ENCODE measurements at places on chromosomes 7 and 10.

DNA sequence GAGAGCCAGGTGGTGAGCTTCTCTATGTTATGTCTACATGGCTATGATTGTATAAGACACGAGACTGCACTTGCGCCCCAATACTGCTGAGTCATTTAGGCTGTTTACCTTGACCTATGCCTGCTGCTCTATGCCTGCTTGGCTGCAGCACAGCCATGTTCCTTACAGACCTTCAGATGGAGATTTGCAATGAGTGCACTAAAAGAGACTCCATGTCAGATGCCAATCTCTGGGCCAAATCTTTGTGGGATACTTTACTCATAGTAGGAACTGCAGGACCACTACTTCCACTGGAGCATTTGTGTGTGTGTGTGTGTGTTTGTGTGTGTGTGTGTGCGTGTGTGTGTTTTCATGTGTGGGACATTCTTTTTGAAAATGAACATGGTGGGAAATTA is 50.0 kb upstream of the KMT2E start:
- DNase-seq, result no peak

DNA sequence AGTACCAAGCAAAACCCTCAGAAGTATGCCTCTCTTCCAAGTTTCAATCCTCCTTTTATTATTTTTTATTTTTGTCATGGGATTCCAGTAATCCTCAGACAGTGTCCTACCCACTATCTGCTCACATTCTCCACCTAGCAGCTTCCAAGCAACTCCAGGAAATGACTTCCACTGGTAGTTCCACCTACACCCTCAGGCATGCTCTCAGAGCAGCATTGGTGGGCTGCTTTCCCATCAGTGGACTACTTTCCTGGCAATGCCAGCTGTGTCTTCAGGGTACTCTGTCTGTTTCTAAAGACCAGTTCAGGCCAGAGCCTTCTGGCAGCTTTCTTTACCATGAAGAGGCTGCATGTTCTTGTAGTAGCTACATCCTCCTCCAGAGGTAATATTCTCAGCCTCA is 244.0 kb downstream of the HGF start:
- DNase-seq, result no peak

DNA sequence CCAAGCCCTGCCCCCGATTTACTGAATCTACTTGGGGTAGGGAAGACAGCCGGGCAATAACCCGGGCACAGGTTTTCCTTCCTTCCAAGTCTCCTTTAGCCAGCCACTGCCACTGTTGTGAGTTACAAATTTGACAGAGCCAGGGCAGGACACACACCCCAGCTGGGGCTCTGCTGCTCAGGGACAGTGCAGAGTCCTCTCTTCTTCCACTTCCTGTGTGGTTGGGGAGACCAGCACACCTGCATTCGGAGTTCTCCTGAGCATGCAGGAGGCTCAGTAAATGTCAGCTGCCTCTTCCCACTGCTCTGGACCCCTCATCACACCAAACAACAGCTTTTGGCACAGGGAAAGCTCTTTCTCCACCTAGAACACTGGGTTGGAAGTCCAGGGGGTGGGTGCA is 21.3 kb downstream of the CHST15 start:
- no peak for DNase-seq

- no peak for DNase-seq
Measured at GRCh38 chr7:17745610-17746009, 194.7 kb downstream of the SNX13 start.

- no peak for DNase-seq
Measured at GRCh38 chr10:77560471-77560870, 77.1 kb downstream of the KCNMA1 start.

- DNase-seq, result no peak
Measured at GRCh38 chr7:112019932-112020331, 186.3 kb downstream of the DOCK4 start.

DNA sequence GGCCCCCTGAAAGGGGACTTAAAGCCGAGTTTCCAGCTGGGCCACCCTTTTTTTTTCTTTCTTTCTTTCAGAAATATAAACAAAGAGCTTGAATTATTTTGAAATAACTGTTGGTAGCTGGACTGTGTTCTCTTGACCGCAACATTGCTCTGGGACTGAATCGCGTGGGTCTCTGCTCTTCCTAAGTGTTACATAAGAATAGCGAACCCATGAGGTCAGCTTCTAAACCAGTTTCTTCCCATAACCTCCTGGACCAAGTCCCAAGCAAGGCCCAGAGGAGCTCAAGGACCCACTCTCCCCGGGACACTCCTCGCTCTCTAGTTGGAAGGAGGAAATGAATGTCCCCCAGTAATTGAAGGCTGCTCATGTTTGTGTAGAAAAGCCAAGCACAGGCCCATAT is 91.1 kb downstream of the CXCL12 start:
- DNase-seq, result no peak

DNA sequence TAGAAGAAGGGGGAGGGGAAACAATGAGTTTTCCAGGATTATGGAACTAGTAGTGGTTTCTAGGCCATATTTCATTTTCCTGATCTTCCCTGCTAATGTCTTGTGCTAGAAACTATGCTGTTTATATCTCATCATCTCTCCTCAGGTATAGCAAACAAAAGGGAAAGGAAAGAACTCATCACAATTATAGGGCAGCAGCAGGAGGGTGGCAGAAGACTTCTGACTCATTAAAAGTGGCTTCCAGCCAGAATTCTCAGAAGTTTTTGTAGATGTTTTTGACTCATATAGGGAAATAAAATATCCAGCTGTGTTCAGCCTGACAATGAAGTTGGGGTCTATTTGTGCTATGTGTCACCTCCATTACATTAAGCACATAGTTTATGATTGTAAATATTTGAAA is 6.5 kb downstream of the AHR start:
- DNase-seq, result no peak

GRCh38 chr10:56662765-56663447 is 301.8 kb upstream of the ZWINT start:
- DNase-seq, result no peak

DNA sequence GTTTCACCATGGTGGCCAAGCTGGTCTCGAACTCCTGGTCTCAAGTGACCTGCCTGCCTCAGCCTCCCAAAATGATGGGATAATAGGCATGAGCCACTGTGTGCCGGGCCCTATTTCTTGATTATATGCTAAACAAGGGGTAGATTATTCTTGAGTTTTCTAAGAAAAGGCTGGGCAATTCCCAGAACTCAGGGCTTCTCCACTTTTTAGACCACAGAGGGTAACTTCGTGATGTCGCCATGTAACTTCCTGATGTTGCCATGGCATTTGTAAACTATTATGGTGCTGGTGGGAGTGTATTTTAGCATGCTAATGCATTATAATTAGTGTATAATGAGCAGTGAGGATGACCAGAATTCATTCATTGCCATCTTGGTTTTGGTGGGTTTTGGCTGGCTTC is 35.8 kb downstream of the OTUD1 start:
- DNase-seq, result no peak

- no peak for DNase-seq
Measured at GRCh38 chr7:132203021-132203420, 373.2 kb downstream of the PLXNA4 start.

GRCh38 chr7:69696686-69697685 is 98.7 kb downstream of the AUTS2 start:
- DNase-seq, result no peak

- no peak for DNase-seq
Measured at GRCh38 chr7:126979722-126980121, 273.0 kb downstream of the GRM8 start.

DNA sequence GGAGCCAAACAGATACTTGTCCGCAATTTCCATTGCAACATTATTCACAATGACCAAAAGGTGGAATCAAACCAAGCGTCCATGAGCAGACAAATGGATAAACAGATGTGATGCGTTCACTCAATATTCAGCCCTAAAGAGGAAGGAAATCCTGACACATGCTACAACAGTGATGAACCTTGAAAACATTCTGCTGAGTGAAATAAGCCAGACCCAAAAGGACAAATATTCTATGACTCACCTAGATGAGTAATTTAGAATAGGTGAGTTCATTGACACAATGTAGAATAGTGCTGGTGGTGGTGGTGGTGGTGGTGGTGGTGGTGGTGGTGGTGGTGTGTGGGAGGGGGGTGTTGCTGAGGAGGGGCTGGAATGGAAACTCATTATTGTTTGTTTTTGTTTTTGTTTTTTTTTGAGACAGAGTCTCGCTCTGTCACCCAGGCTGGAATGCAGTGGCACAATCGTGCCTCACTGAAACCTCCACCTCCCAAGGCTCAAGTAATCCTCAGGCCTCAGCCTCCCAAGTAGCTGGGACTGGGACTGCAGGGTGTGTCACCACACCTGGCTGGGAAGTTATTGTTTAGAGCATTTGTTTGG is 28.6 kb downstream of the SMKR1 start:
- DNase-seq, result no peak

- no peak for DNase-seq
Measured at GRCh38 chr7:97011536-97012364, 6.4 kb downstream of the DLX6 start.

DNA sequence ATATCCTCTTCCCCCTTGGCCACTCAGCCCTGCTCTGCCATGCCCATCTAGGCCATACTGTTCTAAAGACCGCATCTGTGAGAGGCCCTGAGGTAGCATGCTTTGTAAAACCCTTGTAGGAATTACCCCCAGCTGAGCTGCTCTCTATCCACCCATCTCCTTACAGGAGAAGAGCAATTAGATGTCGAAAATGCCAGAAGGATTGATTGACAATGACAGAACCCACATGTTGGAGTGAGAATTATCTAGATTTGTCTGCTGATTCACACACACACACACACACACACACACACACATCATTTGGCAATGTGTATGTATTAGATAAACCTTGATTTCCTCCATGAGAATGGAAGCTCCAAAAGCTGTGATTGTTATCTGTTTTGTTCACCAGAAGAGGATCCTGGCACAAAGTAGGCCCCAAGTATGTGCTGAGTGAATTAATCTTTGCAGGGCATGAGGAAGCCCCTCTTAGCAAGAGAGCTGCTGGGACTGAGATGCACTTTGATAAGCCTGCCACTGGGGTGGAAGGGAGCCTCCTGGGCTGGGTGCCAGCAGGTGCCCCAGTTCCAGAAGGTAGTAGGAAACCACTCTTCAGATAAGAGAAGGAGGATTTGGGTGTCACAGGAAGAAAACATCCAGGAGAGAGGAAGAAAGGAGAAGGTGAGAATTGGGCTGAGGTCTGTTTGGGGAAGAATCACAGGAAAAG is 187.5 kb upstream of the ADO start:
- DNase-seq, result no peak

GRCh38 chr7:520503-521161 is 986 bp upstream of the PDGFA start:
- no peak for DNase-seq

DNA sequence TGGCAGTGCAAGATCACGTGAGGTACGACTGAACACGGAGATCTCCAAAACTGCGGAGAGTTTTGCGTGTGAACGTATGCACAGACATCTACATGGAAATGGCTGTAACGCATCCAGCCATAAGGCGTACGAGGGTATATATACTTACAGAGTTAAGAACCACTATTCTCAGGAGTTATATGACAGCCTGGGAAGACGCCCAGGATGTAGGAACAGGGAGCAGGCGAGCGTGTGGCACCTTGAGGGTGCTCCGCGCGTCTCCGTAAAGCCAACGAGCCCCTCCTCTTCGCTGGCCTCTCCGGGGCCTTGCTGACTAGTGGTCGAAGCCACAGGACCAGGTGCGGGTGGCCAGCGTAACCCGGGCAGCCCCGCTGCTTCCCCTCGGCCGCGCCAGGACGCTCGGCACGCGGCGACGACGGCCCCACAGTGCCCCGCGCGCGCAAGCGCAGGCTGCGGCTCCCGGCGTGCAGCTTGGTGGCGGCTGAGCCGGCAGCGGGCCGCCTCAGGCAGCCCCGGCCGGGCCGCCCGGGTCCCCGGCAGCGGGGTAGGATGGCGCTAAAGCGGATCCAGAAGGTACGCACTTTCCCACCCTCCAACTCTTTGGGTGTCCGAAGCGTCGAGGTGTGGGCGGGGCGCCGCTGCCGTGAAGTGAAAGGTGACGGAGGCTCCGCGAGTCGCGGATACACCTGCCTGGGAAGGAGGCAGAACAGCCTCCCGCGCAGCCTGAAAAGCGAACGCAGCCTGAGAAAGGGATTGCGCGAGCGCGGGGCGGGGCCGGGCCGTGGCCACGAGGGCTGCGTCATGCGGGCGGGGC is at the start of gene UBE2D4:
UBE2D4 (plus strand) TSS at position 453 of the 814 bp plus-strand sequence; CDS start at position 550, 97 bp downstream.
- DNase-seq, result peak; percentile 85

- DNase-seq, result no peak
Measured at GRCh38 chr10:93711891-93712290, 9.5 kb upstream of the FRA10AC1 start.

GRCh38 chr7:50614721-50615518 is 49.7 kb upstream of the DDC start:
- no peak for DNase-seq

- DNase-seq, result no peak
Measured at GRCh38 chr7:124689931-124690330, 75.7 kb downstream of the GPR37 start.

DNA sequence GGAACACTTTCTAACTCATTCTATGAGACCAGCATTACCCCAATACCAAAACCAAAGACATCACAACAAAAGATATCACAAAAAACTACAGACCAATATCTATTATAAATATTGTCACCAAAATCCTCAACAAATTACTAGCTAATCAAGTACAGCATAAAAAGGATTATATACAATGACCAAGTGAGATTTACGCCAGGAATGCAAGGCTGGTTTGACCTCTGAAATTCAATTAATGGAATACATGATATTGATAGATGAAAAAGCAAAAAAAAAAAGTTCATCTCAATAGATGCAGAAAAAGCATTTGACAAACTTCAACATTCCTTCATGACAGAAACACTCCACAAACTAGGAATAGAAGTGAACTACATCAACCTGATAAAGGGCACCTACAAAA is 175.3 kb downstream of the LCOR start:
- DNase-seq, result no peak

- DNase-seq, result peak; percentile 44
Measured at GRCh38 chr10:130816116-130816901, 495.2 kb downstream of the TCERG1L start.

DNA sequence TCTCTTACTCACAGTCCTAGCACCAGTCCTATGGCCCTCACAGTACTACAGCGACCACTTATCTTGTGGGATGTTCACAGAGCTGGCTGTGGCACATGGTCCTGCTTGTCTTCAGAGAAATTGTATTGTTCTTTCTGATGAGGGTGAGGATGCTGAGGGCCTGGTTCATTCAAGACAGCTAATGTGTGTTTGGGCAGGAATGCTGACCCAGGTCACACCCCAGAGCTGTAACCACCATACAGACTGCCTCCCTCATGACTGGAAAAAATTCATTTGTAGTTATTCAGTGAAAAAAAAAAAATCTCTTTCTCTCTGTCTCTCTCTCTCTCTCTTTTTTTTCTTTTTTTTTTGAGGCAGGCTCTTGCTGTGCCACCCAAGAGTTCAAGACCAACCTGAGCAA is 83.5 kb downstream of the KLF6 start:
- DNase-seq, result no peak

- no peak for DNase-seq
Measured at GRCh38 chr10:15280462-15280861, 90.6 kb downstream of the FAM171A1 start.

GRCh38 chr7:37234928-37235327 is 213.7 kb downstream of the ELMO1 start:
- no peak for DNase-seq

DNA sequence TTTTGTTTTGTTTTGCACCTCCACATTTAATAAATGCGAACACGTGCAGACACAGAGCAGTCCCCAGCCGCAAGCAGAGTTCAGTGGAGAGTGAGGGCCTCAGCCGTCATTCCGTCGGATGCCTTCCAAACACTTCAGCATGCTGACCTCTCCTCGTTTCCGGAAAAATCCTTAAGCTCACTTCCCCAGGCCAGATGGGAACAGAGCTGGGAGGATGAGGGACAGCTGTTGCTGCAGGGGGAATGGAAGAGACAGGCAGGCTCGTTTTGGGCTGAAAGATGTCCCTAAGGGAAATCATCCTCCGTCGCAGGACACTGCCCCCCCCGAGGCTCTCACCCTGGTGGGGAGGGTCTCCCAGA is 17.2 kb upstream of the FGFR2 start:
- no peak for DNase-seq

Data from type B pancreatic cell (in vitro differentiated cells).